ENCODE measurements at places on chromosomes 7 and 10. TPM values are rescaled to one million over a fixed set of nuclear protein-coding genes. Genes with fewer than 3 reads are reported as not detected.
A peak's percentile ranks its signal among the peaks of the same experiment; 100 is the strongest.

Gene SRI
- total RNA-seq: 59.3 TPM

GRCh38 chr10:18651324-18652007 lies at the start of gene NSUN6:
Gene NSUN6, minus strand, starts transcription at chr10:18651587. Its CDS starts 384 bp downstream, at chr10:18651203.
- H3K4me3 ChIP-seq: peak within 1 kb of the TSS; percentile 98
- H3K27me3 ChIP-seq: no peaks in the 10 kb centered on the region
- H3K4me1 ChIP-seq: peaks cover 15% of the 10 kb centered on the region

GRCh38 chr10:80509403-80510161 lies 28.1 kb upstream of the SH2D4B start:
- H3K36me3 ChIP-seq: no peaks in the 10 kb centered on the region
- peak; percentile 44 for DNase-seq

Gene PAX4
- not detected for total RNA-seq

GRCh38 chr7:83934118-83934734 lies 260.4 kb downstream of the SEMA3A start:
- no peak overlapping the region for H3K4me3 ChIP-seq
- peak; percentile 50 for DNase-seq
- H3K36me3 ChIP-seq: no peaks in the 10 kb centered on the region
- H3K4me1 ChIP-seq: no peaks in the 10 kb centered on the region
- no peak overlapping the region for H3K27ac ChIP-seq

DNA sequence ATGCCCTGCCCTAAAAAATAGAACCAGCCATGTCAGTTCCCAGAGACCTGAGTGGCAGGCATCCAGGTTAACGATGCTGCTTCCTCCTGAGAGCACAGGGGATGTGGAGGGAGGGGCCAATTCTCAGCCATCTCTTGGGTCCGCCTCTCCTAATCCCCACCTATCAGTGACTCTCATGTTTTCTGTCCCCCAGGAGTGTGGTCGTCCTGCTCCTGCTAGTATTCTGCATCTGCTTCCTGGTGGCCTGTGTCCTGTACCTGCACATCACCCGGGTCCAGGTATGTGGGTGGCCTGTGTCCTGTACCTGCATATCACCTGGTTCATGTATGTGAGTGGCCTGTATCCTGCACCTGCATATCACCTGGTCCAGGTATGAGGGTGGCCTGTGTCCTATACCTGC lies 105.3 kb downstream of the ADCY1 start:
- no peak for DNase-seq
- no peak overlapping the region for H3K4me3 ChIP-seq
- H3K36me3 ChIP-seq: no peaks in the 10 kb centered on the region
- peaks cover 18% of the 10 kb centered on the region for H3K27me3 ChIP-seq

Gene VTI1A
- total RNA-seq: 27.2 TPM

- H3K27ac ChIP-seq: peak overlapping the region; percentile 89
- peaks cover 41% of the 10 kb centered on the region for H3K4me1 ChIP-seq
- peak overlapping the region; percentile 90 for H3K4me3 ChIP-seq
These were observed 732 bp downstream of the FAS start for GRCh38 chr10:88991161-88991898.

- peak overlapping the region; percentile 75 for H3K4me3 ChIP-seq
- H3K36me3 ChIP-seq: no peaks in the 10 kb centered on the region
- no peaks in the 10 kb centered on the region for H3K27me3 ChIP-seq
- H3K27ac ChIP-seq: peak overlapping the region; percentile 73
- peak; percentile 76 for DNase-seq
These were observed 507 bp downstream of the STN1 start for GRCh38 chr10:103917302-103918052.

DNA sequence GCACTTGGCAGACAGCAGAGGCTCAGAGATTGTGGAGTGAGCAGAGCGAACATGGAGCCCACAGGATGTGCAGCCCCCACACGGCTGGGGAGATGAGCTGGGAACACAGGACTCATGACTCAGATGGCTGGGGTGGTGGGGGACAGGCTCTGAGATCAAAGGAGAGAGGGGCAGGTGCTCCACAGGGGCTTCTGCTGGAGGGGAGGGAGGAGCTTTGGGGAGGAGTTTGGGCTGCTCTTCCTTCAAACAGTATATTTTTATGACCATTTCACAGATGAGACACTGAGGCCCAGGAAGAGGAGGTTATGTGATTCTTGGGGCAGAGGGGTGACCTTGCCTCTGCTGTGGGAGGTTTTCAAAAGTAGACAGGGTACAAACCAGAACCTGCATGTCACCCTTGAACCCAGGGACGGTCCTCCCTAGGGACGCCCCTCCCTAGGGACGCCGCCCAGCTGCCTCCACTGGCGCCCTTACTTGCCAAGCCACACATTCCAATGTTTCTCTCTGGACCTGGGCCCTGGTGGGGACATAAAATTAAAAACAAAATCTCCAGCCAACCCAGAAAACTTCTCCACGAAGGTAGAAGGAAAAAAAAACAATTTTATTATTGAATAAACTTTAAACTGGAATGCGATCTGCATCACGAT lies 981 bp upstream of the CRYGN start:
- peak; percentile 14 for DNase-seq
- H3K4me1 ChIP-seq: peaks cover 4% of the 10 kb centered on the region
- no peak overlapping the region for H3K27ac ChIP-seq
- no peaks in the 10 kb centered on the region for H3K36me3 ChIP-seq
- H3K27me3 ChIP-seq: 0 out of 2 replicates have a peak, but pooled peaks cover 5% of the 10 kb centered on the region

- H3K27me3 ChIP-seq: no peaks in the 10 kb centered on the region
- no peak overlapping the region for H3K4me3 ChIP-seq
- H3K27ac ChIP-seq: no peak overlapping the region
- no peaks in the 10 kb centered on the region for H3K4me1 ChIP-seq
These were observed 105.0 kb downstream of the TRIM24 start for GRCh38 chr7:138565071-138565450.

- no peaks in the 10 kb centered on the region for H3K36me3 ChIP-seq
- H3K4me3 ChIP-seq: no peak overlapping the region
- no peaks in the 10 kb centered on the region for H3K4me1 ChIP-seq
- H3K27me3 ChIP-seq: peaks cover 11% of the 10 kb centered on the region
These were observed 486.2 kb upstream of the ZMIZ1 start for GRCh38 chr10:78582540-78582939.

Gene ZNF467
- total RNA-seq: not detected

DNA sequence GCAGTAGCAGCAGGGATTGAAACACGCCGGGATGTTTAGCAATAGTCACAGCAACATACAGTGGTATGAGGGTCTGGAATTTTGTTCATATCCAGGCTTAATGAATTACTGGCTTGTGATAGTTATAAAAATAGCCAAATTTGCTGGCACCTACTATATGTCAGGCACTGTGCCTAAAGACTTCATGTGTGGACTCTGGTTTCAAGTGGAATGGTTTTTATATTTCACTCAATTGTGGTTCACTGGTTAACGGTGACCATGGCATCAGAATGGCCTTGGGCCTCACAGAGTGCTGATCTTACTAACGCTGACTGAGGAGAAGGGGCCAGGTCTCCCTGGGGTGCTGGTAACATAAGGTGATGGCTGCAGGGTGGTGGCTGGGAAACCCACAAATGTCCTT lies 55.7 kb downstream of the CELF2 start:
- H3K27me3 ChIP-seq: no peaks in the 10 kb centered on the region
- no peak overlapping the region for H3K4me3 ChIP-seq
- H3K27ac ChIP-seq: no peak overlapping the region
- H3K36me3 ChIP-seq: no peaks in the 10 kb centered on the region

Gene MMP21
- total RNA-seq: not detected

DNA sequence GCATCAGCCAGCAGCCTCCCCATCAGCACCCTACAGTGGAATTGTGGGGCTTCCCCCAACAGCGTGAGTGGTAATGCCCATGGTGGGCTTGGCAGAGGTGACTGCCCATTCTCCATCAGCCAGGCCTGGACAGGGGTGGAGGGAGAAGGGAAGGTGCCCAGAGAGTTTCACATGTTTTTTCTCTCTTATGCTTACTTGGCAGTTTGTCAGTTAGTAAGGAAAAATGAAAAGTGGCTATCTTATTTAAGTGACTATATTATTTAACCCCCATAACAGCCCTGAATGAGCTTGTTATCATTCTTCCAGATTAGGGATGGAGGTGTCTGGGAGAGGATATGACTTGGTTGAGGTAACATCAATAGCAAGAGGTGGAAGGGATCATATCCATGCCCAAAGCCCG lies 921.7 kb downstream of the GRID1 start:
- no peaks in the 10 kb centered on the region for H3K27me3 ChIP-seq
- H3K27ac ChIP-seq: no peak overlapping the region
- H3K4me3 ChIP-seq: no peak overlapping the region

- DNase-seq: peak; percentile 21
- peaks cover 19% of the 10 kb centered on the region for H3K27me3 ChIP-seq
- no peaks in the 10 kb centered on the region for H3K36me3 ChIP-seq
- 0 out of 2 replicates have a peak, but pooled peaks cover 6% of the 10 kb centered on the region for H3K4me1 ChIP-seq
- H3K27ac ChIP-seq: no peak overlapping the region
These were observed 2.2 kb upstream of the CELF2 start for GRCh38 chr10:11015446-11015934.

GRCh38 chr7:33646891-33647391 lies 258.4 kb upstream of the BMPER start:
- no peak overlapping the region for H3K4me3 ChIP-seq
- peaks cover 52% of the 10 kb centered on the region for H3K4me1 ChIP-seq
- no peak overlapping the region for H3K27ac ChIP-seq
- H3K36me3 ChIP-seq: no peaks in the 10 kb centered on the region

GRCh38 chr7:75722373-75722772 lies 16.4 kb downstream of the HIP1 start:
- H3K4me3 ChIP-seq: no peak overlapping the region
- no peak overlapping the region for H3K27ac ChIP-seq
- no peaks in the 10 kb centered on the region for H3K36me3 ChIP-seq
- H3K27me3 ChIP-seq: no peaks in the 10 kb centered on the region
- peaks cover 1% of the 10 kb centered on the region for H3K4me1 ChIP-seq
- no peak for DNase-seq

DNA sequence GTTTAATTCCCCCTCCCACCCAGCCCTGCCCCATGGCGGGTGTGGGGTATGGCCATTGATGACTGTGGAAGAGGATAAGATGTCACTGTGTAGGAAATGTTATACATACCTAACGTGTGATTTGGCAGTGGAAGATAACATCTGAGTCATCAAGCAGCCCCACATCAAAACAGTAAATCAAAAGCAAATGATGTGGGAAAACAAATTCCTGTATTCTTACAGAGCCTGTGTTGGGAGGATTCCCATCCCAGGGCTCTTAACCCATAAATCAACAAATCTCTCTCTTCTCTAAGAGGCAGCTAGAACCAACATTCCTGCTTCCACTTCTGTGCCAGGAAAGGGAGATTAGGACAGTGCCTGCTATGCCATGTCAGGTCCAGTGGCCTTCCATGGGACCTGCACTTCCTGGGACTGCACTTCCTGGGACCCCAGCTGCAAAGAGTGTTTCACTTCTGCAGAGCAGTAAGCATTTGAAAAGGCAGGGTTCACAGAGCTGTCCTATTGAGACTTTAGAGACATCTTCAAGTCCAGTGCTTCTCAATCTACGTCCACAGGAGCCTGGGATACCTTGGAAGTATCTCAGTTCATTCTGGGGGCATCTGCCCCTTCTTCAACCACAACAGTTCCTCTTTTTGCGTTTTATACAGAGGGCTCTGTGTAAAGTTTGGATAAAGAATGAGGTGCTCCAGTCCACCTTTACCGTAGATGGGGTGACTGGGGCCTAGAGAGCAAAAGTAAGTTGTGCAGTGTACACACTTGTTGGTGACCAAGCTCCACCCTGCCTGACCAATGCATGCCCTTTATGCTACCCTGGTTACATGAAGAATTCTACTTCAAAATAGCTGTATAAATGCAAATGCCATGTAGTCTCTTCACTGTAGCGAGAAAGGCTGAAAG lies 45.7 kb downstream of the ATXN7L1 start:
- DNase-seq: peak; percentile 95
- peaks cover 40% of the 10 kb centered on the region for H3K4me1 ChIP-seq
- H3K27ac ChIP-seq: peak overlapping the region; percentile 54
- no peaks in the 10 kb centered on the region for H3K27me3 ChIP-seq
- no peak overlapping the region for H3K4me3 ChIP-seq
- no peaks in the 10 kb centered on the region for H3K36me3 ChIP-seq

- no peaks in the 10 kb centered on the region for H3K36me3 ChIP-seq
- peaks cover 21% of the 10 kb centered on the region for H3K4me1 ChIP-seq
- 0 out of 2 replicates have a peak overlapping the region, but pooled peaks have one; percentile 4 for H3K27ac ChIP-seq
- DNase-seq: peak; percentile 72
- no peak overlapping the region for H3K4me3 ChIP-seq
These were observed 24.0 kb upstream of the PAPSS2 start for GRCh38 chr10:87635498-87636312.

- H3K27ac ChIP-seq: no peak overlapping the region
- H3K36me3 ChIP-seq: no peaks in the 10 kb centered on the region
- DNase-seq: no peak
- H3K4me3 ChIP-seq: no peak overlapping the region
These were observed 177.5 kb downstream of the RELN start for GRCh38 chr7:103811997-103812396.

- H3K4me3 ChIP-seq: no peak overlapping the region
- no peaks in the 10 kb centered on the region for H3K27me3 ChIP-seq
- no peaks in the 10 kb centered on the region for H3K36me3 ChIP-seq
- no peak overlapping the region for H3K27ac ChIP-seq
- peak; percentile 26 for DNase-seq
These were observed 983.0 kb downstream of the SORCS1 start for GRCh38 chr10:106181501-106181900.

GRCh38 chr10:116892907-116893685 lies 43.8 kb downstream of the ENO4 start:
- no peak overlapping the region for H3K27ac ChIP-seq
- peaks cover 7% of the 10 kb centered on the region for H3K4me1 ChIP-seq
- H3K36me3 ChIP-seq: no peaks in the 10 kb centered on the region

Gene VPS41
- total RNA-seq: 30.6 TPM

Gene GRID2IP
- total RNA-seq: not detected

GRCh38 chr7:109616551-109617069 lies 1046.9 kb downstream of the DNAJB9 start:
- H3K4me1 ChIP-seq: no peaks in the 10 kb centered on the region
- no peak overlapping the region for H3K4me3 ChIP-seq
- H3K36me3 ChIP-seq: no peaks in the 10 kb centered on the region
- no peaks in the 10 kb centered on the region for H3K27me3 ChIP-seq
- DNase-seq: no peak

DNA sequence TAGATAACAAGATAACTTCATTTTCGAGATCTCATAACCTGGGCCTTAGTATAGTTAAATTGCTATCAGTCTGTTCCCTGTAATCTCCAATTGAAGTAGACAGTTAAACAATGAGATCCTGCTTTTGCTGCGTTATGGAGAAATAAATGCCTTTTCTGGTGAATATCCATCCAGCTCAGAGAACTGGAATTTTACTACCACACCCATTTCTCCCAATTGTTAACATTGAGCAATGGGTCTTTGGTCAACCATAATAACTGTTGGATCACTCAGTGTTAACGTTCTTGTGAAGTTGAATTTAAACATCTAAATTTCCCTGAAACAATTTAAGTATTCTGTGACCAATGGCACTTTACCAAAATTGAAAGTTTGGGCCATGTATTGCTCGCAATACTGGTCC lies 3.0 kb downstream of the CALU start:
- H3K27me3 ChIP-seq: no peaks in the 10 kb centered on the region
- peaks cover 9% of the 10 kb centered on the region for H3K36me3 ChIP-seq
- DNase-seq: peak; percentile 94
- H3K4me3 ChIP-seq: peak overlapping the region; percentile 98

- H3K27me3 ChIP-seq: no peaks in the 10 kb centered on the region
- H3K27ac ChIP-seq: peak overlapping the region; percentile 86
- no peak for DNase-seq
- peaks cover 32% of the 10 kb centered on the region for H3K4me1 ChIP-seq
- H3K36me3 ChIP-seq: no peaks in the 10 kb centered on the region
- H3K4me3 ChIP-seq: no peak overlapping the region
These were observed 188.1 kb upstream of the TMEM72 start for GRCh38 chr10:44723082-44723481.
